ENCODE measurements at places on chromosomes 4 and X.

DNA sequence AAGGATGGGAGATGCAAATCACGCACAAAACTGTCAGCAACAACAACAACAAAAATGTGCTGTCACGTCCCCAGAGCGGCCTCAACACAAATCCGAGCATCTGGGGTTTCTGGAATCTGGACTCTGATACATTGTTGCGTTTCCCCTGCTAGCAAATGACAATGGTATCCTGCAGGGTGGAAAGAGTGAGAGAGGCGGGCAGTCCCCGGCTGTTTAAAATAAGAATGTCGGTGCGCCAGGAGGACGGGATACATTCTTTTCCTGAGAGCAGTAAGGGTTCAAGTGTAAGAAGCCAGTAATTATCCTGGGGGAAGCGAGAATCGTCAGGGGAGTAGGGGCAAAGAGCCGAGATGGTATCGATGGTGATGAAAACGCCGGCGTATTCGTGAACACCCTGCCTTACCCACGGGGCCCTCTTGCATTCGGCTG is 310.2 kb downstream of the ASMT start:
- no peak for DNase-seq

DNA sequence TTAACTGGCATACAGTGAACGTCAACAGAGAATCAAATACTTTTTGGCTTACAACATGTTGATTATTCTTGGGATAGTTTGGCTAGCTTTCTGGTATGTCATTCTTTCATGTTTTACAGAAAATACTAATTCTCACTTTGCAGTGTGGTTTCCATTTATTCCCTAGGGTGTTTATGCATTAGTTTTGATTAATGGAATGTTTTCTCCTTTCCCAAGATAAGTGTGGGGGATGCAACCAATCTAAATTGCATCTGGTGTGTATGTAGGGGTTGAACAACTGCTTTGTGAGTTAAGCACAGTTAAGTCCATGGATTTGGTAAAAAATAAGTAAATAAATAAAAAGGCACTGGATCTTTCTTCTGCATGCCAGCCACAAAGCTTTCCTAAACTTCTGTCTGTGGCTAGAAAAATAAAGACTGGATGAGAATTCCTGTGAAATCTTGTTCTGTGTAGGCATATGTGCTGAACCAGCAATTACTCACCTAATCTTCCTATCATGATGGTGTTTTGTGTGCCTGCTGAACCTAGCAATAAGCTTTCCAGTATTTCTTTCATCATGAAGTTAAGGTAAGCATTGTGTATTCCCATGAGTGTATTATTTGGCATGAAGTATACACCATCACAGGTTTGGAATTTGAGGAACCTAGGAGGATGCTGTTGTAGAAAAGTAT is 50.6 kb upstream of the TENM3 start:
- DNase-seq, result no peak

- DNase-seq, result no peak
Measured at GRCh38 chr4:8013976-8014726, 74.5 kb upstream of the AFAP1 start.

GRCh38 chr4:105137121-105137875 is 9.4 kb upstream of the TET2 start:
- DNase-seq, result no peak

- DNase-seq, result peak; percentile 79
Measured at GRCh38 chr4:140718241-140718952, 37.8 kb downstream of the TBC1D9 start.

- no peak for DNase-seq
Measured at GRCh38 chrX:71911731-71912050, 1.0 kb downstream of the NHSL2 start.

GRCh38 chrX:108186811-108187210 is 95.2 kb downstream of the ATG4A start:
- peak; percentile 58 for DNase-seq
